Cortex of kidney (tissue), 1 donor: ENCODE measurements at places on chromosomes 11 and 22.

DNA sequence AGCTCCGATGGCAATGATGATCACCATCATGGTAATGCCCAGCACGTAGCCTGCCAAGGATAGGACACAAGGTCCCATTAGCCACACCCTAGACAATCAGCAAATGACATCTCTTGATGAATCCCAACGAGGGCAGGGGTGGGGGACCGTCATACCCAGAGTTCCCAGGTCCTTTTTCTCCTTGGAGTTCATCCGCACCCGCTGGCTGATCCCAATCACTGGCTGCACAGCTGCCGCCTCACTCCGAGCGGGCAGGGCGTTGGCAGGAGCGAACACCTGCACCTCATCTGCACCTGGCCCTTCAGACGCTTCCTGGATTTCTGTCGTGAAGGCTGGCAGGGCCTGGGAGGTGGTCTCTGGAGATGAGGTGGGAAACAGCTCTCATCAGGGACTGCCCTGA, 2.9 kb downstream of the PIK3IP1 start:
- DNase-seq: no peak

GRCh38 chr11:82718307-82718706, 15.4 kb downstream of the FAM181B start:
- DNase-seq: no peak

DNA sequence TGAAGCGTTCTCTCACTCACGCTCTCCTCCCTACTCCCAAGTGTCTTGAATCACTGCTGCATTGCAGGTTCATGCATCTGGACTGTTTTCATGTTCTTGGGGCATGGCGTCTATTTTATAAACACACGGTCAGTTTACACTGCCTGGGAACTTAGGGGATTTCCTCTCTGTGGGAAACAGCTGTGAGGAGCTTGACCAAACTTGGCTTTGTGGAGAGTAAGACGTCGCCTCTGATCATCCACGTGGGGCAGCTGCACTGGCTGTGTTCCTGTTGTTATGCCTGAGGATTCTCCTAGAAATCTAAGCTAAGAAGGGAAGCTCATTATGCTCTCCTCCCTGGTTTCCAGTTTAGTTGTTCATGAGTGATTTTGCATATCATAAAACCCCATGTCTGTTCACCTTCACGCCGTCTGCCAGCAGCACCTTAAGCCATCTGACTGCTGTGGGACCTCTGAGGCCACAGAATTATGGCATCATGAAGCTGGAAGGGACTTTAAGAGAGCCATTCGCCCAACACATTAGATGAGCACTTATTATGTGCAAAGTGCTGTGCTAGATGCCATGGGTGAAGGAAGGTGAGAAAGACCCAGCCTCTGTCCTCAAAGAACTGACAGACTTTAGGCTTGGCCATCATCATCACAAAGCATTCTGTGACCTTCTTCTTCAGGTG, 38.8 kb upstream of the POU2AF1 start:
- no peak for DNase-seq

- no peak for DNase-seq
Measured at GRCh38 chr11:18720091-18720807, 5.7 kb downstream of the IGSF22 start.

- no peak for DNase-seq
Measured at GRCh38 chr11:73272680-73273038, 521 bp downstream of the P2RY6 start.

DNA sequence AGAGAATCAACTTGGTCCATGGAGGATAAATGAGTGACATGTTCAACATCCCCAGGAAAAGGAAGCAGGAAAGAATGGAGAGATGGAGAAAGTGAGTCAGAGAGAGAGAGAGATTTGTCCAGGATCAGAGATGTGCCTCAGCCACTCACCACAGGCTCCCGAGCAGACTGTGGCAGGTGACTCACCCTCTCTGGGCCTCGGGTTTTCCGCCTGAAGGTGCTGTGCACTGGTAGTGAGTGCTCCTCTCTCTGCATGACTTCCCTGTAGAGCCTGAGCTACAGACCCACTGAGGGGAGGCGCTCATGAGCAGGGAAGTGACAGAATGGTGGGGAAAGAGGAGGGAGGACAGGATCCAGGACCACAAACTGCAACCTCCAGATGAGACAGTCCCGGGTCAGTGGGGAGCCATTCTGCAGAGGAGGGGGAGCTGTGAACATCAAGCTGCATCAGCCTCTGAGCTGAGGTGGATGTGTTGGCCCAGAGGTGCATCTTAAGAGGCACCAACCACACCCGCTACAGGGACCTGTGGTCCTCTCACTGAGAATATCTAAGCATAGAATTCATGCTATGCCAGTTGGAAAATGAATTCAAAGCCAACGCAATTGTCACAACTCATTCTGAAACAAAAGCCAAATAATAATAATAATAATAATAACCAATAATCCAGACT, 433.4 kb downstream of the BRD1 start:
- no peak for DNase-seq

GRCh38 chr11:36304351-36304750, 8.3 kb downstream of the PRR5L start:
- no peak for DNase-seq

DNA sequence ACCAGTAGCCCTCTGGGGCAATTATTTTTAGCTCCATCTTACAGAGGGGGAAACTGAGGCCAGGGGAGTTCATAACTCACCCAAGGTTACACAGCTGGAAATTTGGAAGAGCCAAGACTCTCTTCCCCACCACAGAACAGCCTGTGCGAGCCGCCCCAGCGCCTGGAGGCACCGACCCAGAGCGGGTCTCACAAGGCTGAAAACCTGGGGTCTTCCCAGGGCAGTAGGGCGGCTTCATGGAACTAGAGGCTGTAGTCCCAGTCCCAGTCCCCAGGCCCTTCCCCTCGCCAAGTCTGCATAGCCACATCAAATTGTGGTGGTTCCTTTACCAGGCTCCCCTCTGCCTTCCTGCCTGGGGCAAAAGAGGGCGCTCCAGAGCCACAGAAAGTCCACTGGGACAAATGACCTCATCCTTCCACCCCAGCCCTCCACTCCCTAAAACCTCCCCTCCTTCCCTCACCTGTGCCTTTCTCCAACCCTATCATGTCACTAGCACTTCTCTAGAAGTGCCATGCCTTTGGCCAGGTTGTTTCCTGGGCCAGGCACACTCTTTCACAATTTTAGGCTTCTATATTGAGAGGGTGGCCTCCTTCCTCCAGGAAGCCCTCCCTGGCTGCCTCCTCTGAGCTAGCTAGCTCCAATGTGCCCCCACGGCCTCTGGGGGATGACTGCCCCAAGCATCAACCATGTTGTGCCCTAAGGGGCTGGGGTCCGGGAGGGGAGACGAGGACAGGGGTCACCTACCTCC, 15.2 kb upstream of the CDC42EP1 start:
- DNase-seq: no peak

DNA sequence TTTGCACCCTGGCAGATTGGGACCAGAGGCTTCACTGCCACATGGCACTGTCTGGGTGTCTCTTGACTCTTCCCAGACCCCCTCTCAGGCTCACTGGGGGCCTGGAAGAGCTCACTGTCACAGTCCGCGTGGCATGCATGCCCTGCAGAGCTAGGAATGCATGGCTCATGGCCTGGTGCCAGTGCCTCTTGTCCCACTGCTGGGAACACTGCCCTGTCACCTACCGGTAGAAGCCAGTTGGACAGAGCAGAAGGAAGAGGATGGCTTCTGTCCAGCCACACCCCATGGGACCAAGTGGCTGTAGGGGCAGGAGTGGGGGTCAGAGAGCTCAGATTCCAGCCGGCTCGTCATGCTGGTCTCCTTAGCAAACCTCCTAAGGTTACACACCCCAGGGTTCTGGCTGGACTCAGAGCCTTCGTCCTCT, 29.7 kb downstream of the MB start:
- DNase-seq: no peak

- DNase-seq: no peak
Measured at GRCh38 chr22:38699784-38700183, 959 bp downstream of the JOSD1 start.

DNA sequence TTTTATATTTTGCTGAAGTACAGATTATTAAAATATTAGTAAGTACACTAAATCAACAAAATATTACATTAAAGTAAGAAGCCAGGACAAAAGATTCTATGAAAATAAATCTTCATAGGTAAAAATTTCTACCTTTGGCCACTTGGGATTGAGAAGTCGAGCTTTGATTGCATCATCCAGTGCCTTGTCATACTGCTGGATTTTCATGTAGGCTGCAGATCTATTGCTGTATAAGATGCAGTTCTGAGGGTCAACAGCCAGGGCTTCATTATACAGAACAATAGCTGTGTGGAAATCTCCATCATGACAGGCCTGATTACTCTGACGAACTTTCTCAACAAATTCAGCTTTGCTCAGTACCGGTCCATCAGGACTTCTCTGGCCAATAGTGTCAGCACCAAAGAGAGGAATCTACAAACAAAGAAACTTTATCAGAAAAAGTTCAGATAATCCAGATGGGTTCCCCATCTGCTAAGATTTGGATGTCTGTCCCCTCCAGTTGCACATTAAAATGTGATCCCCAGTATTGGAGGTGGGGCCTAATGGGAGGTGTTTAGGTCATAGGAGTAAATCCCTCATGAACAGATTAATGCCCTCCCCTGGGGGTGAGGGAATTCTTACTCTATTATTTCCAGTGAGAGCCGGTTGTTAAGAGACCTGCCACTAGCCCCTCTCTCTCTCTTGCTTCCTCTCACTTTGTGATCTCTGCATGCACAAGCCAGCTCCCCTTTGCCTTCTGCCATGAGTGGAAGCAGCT, 50.0 kb downstream of the TTC28 start:
- DNase-seq: no peak

GRCh38 chr22:37240240-37240940, 3.7 kb downstream of the RAC2 start:
- no peak for DNase-seq

- DNase-seq: no peak
Measured at GRCh38 chr22:44181033-44181911, 547 bp downstream of the PARVG start.

DNA sequence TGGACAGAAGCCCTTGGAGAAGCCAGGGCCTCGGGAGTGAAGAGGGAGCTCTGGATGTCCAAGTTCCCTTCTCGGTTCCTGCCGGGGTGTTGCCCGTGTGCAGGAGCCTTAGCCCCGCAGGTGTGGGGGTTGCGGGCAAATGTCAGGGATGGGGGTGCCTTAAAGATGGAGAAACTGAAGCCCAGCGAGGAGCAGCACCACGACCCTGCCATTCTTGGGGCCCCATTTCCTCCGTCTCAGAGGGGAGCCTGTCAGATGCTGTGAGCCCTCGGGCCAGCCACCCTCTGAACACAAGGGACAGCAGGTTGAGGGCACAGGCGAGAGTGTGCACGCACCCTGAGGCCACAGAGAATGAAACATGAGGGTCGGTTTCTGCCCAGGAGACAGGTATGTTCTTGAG, 6.3 kb downstream of the OSBPL5 start:
- DNase-seq: no peak

DNA sequence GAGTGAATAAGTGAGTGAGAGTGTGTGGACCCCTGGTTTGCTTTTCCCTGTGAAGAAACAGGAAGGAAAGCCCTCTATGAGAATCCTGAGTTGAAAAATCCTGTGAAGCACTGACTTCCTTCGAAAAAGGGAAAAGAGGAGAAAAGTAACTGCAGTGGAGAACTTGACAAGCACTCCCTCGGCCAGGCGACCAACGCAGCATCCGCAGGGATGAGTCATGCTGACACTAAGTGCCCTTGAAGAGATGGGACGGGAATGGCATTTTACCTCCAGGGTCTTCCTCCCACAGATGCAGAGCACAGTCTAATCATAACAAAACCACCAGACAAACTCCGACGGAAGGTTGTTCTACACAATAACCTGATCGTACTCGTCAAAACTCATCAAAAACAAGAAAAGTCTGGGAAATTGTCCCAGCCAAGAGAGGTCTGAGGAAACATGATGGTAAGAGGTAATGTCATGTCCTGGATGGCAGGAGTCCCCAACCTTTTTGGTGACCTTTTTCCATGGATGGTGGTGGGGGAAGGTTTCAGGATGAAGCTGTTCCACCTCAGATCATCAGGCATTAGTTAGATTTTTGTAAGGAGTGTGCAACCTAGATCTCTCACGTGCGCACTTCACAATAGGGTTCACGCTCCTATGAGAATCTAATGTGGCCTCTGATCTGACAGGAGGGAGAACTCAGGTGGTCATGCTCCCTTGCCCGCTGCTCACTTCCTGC, 132.2 kb upstream of the B3GAT1 start:
- no peak for DNase-seq

- no peak for DNase-seq
Measured at GRCh38 chr11:70888061-70888460, 364.3 kb downstream of the SHANK2 start.
